Heart left ventricle (tissue), 16 donors: ENCODE measurements at places on chromosomes 13 and 19. TPM values are rescaled to one million over a fixed set of nuclear protein-coding genes. Genes with fewer than 3 reads are reported as not detected.

The ANKRD24 gene
- total RNA-seq, result 0.23 TPM

The PCDH9 gene
- 14.2 TPM for total RNA-seq

The LGALS7B gene
- not detected for total RNA-seq

The TMEM150B gene
- 1.2 TPM for total RNA-seq

DNA sequence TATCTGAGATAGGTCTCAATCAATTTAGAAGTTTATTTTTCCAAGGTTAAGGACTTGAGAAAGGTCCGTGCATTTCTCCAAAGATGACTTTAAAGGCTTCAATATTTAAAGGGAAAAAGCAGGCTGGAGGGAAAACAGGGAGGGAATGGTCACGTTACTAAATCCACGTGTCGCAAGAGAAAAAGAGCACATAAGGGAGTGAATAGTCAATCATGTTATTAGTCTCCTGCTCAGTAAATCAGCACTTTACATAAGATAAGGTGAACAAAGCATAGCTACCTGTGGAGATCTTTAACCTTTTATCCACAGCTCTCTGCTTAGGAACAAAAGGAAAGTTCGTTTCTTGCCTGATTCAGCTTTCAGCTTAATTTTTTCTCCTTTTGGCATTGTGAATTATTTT lies 31.3 kb upstream of the LSM14A start:
- H3K27me3 ChIP-seq, result no peaks in the 10 kb centered on the region
- DNase-seq, result no peak
- no peak overlapping the region for H3K4me3 ChIP-seq
- H3K4me1 ChIP-seq, result no peaks in the 10 kb centered on the region
- H3K36me3 ChIP-seq, result no peaks in the 10 kb centered on the region

DNA sequence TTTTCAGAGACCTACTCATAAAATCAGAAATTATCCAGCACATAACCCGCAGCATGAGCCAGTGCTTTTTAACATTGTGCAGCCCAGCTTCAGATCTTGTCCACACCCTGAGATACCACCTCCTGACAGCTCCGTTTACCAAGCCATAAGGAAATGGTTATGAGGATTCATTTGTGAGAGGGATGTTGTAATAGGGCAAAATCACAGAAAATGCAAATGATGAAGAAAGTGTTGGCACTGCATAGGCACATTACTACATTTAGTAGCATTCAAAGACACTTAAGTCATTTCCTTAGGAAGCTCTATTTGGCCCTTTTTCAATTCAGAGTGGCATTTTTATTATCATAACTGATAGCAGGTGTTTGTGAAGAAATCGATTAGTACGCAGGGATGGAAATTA lies 277.5 kb downstream of the DNAJC15 start:
- no peaks in the 10 kb centered on the region for H3K27me3 ChIP-seq
- H3K36me3 ChIP-seq, result no peaks in the 10 kb centered on the region
- DNase-seq, result no peak
- H3K4me1 ChIP-seq, result peaks cover 11% of the 10 kb centered on the region
- no peak overlapping the region for H3K4me3 ChIP-seq

GRCh38 chr13:53012707-53013106 lies 15.9 kb upstream of the OLFM4 start:
- H3K4me3 ChIP-seq, result no peak overlapping the region
- H3K27me3 ChIP-seq, result no peaks in the 10 kb centered on the region
- H3K27ac ChIP-seq, result no peak overlapping the region
- no peaks in the 10 kb centered on the region for H3K4me1 ChIP-seq
- no peaks in the 10 kb centered on the region for H3K36me3 ChIP-seq

GRCh38 chr13:74710006-74710405 lies 575.8 kb upstream of the KLF12 start:
- no peaks in the 10 kb centered on the region for H3K4me1 ChIP-seq
- no peak for DNase-seq
- H3K27ac ChIP-seq, result no peak overlapping the region
- no peaks in the 10 kb centered on the region for H3K27me3 ChIP-seq
- no peaks in the 10 kb centered on the region for H3K36me3 ChIP-seq
- no peak overlapping the region for H3K4me3 ChIP-seq

The EPSTI1 gene
- 7.8 TPM for total RNA-seq

DNA sequence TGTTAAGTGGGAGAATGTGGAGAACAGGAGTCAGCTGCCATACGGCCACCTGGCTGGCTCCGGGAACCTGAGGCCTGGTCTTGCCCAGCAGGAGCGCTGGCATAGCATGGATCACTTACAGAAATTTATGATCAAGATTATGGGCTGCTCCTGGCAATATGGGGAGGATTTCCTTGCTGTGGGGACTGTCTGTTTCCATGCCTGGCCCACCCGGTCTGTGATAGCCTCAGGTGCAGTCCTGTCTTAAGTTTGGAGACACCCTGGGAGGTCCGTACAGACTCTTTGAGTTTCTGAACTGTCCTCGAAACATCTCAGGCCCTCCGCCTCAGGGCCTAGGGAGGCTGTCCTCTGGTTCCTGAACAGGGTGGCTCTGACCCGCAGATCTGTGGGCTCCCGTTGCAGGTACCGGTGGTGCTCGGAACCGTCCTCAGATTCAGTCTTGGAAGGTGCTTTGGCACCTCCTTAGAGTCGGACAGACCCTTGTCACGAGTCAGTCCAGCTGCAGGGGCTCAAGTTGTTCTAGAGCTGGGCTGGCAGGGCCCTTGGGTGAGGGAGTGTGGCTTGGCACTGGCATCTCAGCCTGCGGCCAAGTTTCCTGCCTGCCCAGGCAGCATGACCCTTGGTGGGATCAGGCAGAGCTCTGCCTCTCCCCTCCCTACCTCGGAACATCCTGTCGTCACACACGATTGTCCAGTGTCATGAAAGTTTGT lies 4.9 kb downstream of the TFDP1 start:
- H3K4me1 ChIP-seq, result peaks cover 23% of the 10 kb centered on the region
- no peaks in the 10 kb centered on the region for H3K27me3 ChIP-seq
- peak; percentile 78 for DNase-seq
- no peak overlapping the region for H3K4me3 ChIP-seq

The TSKS gene
- total RNA-seq, result 0.77 TPM

- no peak for DNase-seq
- no peak overlapping the region for H3K27ac ChIP-seq
- no peaks in the 10 kb centered on the region for H3K4me1 ChIP-seq
These were observed 13.1 kb upstream of the PNMA8C start for GRCh38 chr19:46441866-46442265.

The ZMYM5 gene
- total RNA-seq, result 6.4 TPM

DNA sequence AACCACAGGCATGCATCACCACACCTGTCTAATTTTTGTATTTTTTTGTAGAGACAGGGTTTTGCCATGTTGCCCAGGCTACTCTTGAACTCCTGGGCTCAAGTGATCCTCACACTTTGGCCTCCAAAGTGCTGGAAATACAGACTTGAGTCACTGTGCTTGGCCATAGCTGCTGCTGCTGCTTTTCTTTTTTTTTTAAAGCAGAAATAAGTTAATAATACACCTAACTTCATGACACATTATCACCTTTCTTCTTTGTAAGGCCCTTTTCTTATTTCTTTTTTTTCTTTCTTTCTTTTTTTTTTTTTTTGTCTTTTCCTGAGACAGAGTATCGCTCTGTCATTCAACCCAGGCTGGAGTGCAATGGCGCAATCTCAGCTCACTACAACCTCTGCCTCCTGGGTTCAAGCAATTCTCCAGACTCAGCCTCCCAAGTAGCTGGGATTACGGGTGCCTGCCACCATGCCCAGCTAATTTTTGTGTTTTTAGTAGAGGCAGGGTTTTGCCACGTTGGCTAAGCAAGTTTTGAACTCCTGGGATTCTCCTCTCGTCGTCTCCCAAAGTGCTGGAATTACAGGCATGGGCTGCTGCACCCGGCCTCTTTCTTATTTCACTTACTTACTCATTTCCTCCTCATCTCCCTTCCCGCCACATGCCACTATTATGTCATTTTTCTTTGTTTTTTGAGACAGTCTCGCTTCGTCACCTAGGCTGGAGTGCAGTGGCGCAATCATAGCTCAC lies 8.7 kb downstream of the SHKBP1 start:
- H3K27ac ChIP-seq, result no peak overlapping the region
- peaks cover 44% of the 10 kb centered on the region for H3K36me3 ChIP-seq
- DNase-seq, result no peak
- no peak overlapping the region for H3K4me3 ChIP-seq

The NCCRP1 gene
- not detected for total RNA-seq

GRCh38 chr19:53947624-53948023 lies 15.1 kb upstream of the CACNG8 start:
- H3K4me1 ChIP-seq, result no peaks in the 10 kb centered on the region
- no peaks in the 10 kb centered on the region for H3K36me3 ChIP-seq
- no peak for DNase-seq
- peaks cover 60% of the 10 kb centered on the region for H3K27me3 ChIP-seq
- H3K4me3 ChIP-seq, result no peak overlapping the region
- H3K27ac ChIP-seq, result no peak overlapping the region

DNA sequence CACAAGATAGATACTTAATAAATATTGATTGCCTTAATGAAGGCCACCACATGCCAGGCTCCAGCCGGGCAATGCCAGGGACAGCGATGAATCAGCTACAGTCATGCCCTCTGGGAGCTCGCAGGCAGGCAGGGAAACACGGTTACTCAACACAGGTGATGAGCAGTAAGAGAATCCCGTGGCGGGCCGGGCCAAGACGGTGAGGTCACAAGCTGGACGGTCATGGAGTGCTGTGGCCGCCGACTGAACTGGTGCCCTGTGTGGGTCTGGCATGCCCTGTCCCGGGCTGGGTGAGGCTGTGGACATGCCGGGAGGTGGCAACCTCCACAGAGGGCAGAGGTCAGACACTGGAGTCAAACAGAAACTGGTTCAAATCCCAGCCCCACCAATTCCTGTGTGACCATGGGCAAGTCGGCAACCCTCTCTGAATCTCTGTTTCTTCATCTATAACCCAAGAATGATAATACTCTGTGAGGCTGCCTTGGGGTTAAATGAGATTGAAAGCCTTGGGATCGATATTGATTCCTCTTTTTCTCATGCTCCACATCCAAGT lies 13.2 kb upstream of the PAK4 start:
- no peak overlapping the region for H3K4me3 ChIP-seq
- H3K27me3 ChIP-seq, result peaks cover 49% of the 10 kb centered on the region
- H3K36me3 ChIP-seq, result no peaks in the 10 kb centered on the region
- no peaks in the 10 kb centered on the region for H3K4me1 ChIP-seq

DNA sequence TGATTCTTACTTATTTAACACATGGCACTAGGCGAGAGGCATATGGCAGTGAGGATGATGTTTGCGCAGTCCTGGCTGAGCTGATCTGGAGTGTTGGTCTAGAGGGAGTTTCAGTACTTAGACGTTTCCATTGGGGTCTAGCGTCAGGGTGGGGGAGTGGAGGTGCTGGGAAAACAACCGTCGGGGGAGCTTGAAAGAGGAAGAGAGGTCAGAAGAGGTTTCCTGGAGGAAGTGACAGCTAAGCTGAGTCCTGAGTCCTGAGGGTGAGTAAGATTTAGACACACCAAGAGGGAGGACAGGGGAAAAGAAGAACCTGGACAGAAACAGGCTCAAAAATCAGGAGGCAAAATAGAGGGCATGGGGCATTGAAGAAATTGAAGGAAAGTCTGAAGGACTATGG lies 81.4 kb downstream of the ALOX5AP start:
- H3K27ac ChIP-seq, result no peak overlapping the region
- no peaks in the 10 kb centered on the region for H3K36me3 ChIP-seq
- H3K4me1 ChIP-seq, result no peaks in the 10 kb centered on the region
- no peak for DNase-seq

DNA sequence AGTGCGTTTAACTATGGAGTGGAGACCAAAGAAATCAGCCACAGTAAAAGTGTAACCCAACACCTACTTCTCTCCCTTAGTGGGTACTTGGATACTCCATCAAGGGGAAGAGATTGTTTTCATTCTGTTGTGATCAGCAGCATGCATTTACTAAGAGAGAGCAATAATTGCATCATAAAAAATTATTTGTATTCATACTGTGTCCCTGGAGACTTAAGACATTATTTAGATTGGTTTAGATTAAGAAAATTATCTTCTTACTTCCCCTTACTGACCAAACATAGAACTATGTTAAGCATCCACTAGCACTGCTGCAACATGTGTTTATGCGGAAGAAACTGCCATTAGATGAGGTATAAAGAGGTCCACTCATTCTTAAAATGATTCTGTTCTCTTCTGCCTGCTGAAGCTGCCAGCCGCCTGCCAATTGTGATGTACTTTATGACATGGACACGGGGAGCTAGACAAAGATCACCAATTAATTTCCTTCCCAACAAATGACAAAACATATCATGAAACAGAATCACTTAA lies 738.5 kb downstream of the DIAPH3 start:
- no peaks in the 10 kb centered on the region for H3K4me1 ChIP-seq
- no peaks in the 10 kb centered on the region for H3K27me3 ChIP-seq
- no peaks in the 10 kb centered on the region for H3K36me3 ChIP-seq
- no peak overlapping the region for H3K4me3 ChIP-seq

- H3K27ac ChIP-seq, result no peak overlapping the region
- no peaks in the 10 kb centered on the region for H3K36me3 ChIP-seq
- H3K4me1 ChIP-seq, result no peaks in the 10 kb centered on the region
These were observed 56.8 kb upstream of the KLF5 start for GRCh38 chr13:73001971-73002370.

DNA sequence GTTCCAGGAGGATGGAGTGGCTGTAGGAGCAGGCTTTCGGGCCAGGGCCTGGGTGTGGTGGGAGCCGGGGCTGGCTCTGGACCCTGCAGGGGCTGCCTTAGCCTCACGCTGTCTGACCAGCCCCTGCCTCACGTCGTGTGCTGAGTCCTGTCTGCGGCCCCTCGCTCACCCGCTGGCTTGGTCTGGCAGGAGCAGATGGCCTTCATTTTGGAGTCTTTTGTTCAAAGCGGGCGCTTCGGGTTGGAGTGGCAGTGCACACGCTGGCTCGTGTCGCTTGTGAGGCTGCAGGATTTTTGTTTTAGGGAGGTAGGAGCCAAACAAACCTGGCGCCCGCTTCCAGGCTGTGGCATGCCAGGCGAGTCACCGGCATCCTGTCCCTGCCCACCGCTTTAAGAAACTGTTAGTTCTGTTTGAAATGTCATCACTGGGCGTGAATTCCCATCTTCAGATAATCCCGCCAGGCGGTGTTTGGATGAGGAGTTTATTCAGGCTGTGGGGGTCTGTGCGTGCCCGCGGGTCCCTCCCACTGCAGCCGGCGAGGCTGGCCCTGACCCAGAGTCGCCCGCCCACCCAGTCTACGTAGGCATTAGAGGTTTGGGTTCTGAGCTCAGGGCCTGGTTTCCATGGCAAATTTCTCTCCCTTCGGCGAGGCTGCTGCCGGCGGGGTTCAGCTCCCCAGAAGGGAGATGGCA lies 89.8 kb downstream of the KDM4B start:
- no peak overlapping the region for H3K27ac ChIP-seq
- no peak for DNase-seq
- H3K4me3 ChIP-seq, result no peak overlapping the region
- H3K4me1 ChIP-seq, result peaks cover 13% of the 10 kb centered on the region

The SWSAP1 gene
- 0.69 TPM for total RNA-seq

GRCh38 chr13:29239653-29240525 lies 355.6 kb downstream of the SLC7A1 start:
- H3K27ac ChIP-seq, result no peak overlapping the region

GRCh38 chr19:1768248-1768647 lies 14.9 kb downstream of the ONECUT3 start:
- no peaks in the 10 kb centered on the region for H3K4me1 ChIP-seq
- no peak overlapping the region for H3K4me3 ChIP-seq
- H3K27me3 ChIP-seq, result peaks cover 69% of the 10 kb centered on the region
- DNase-seq, result no peak

- peaks cover 8% of the 10 kb centered on the region for H3K36me3 ChIP-seq
- DNase-seq, result no peak
- H3K27me3 ChIP-seq, result no peaks in the 10 kb centered on the region
- peak overlapping the region; percentile 92 for H3K4me3 ChIP-seq
These were observed 493 bp upstream of the LHFPL6 start for GRCh38 chr13:39603424-39603947.

- no peaks in the 10 kb centered on the region for H3K27me3 ChIP-seq
- H3K4me1 ChIP-seq, result no peaks in the 10 kb centered on the region
- no peaks in the 10 kb centered on the region for H3K36me3 ChIP-seq
- no peak overlapping the region for H3K27ac ChIP-seq
- H3K4me3 ChIP-seq, result no peak overlapping the region
These were observed 287.1 kb upstream of the SLITRK5 start for GRCh38 chr13:87384099-87384498.
